ENCODE measurements at places on chromosomes 3 and 15.
A peak's percentile ranks its signal among the peaks of the same experiment; 100 is the strongest.

DNA sequence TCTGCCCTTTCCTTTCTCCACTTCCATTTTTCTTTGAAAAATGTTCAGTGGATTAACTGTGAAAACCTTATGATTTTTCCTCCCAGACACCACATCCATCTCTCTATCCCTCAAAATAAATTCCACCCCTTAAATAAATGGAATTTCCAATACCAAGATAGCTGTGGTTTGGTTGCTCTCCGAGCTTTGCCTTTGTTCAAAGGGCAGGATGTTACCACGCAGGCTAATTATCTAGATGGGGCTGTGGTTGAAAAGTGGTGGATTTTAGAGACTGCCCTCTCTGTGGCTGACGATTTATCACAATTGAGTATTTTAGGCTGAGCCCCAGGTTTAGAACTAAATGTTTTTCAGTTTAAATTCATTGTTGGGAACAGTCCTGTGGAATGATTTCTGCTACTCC, 36.9 kb upstream of the CMSS1 start:
- no peak for DNase-seq

DNA sequence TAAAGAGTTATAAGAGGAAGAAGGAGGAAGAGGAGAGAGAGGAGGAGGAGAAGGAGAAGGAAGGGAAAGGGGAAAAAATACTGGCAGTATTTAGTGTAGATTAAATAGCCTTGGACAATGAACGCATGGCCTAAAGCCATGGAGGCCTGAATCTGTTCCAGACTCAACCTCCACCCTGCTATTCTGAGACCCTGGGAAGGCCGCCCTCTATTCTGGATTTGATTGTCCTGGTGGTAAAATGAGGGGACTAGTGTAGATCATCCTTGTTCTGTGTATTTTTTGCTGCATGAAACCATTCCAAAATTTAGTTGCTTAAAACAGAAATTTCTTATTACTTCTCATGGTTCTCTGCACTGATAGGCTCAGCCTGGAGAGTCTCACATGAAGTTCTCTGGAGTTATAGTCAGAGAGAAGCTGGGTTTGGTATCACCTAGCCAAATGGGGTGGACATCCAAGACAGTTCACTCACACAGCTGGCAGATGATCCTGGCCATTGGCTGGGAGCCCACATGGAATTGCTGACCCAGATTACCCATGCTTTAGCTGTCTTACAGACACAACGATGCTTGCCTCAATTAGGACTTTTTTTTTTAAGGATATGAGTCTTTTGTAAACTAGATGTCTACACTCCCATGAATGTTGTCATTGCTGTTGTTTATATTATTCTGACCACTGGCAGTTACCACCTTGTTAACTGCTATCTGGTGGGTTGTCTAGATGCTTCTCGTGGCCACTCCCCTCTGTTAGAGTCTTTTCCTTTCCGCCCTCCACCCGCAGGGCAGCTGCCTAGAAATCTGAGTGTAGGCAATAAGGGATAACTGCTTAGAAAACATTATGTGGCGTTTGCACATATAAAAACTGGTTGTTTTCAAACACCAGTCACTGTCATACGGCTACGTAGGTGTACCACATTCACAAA, 149.9 kb downstream of the SST start:
- DNase-seq = no peak

DNA sequence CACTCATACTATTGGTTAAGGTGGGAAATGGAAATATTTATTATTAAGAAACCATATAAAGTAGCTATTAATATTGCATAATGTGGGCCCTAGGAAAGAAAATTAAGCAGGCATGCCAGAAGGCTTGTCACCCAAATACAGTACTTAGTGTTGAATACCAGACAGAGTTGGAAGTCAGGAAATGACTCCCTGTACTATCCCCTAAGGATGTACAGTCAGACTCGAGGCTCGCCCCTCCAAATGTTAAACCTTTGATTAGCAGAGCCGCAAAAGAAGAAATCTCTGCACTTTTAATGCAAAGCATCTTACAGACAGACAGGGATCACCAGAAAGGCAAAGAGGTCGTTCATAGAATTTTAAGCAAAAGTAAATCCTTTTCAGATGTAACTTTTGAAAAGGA, 11.3 kb upstream of the RBSN start:
- no peak for DNase-seq

DNA sequence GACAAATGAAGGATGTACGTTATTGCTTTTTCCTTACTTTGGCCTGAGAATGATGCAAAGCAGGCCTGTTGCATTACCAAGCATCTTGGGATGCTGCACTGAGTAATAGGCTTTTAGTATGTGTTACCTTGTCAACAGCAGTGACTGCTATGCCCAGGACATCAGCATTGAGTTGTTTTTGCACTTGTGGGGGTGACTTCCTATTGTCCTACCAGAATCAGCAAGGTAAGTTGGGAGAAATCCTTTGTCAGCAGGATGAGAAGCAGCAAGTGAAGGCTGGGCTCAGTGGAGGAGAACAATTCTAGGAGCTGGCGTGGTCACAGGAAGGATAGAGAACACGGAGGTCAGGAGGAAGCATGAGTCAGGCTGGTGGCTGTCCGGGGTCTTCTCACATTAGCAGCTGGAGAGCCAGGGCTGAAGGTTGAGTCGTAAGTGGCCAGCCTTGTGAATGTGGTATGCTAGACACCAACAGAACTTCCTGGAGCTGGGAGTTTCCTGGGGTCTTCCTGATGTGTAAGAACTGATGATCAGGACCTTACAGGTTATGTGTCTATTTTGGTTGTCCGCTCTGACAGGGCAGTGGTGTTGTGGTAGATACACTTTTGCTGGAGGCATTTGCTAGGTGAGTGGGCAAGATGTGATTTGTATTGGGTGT, 142.7 kb downstream of the FNDC3B start:
- no peak for DNase-seq

- DNase-seq = no peak
Observed at GRCh38 chr3:74067296-74067695, 442.6 kb upstream of the PDZRN3 start.

DNA sequence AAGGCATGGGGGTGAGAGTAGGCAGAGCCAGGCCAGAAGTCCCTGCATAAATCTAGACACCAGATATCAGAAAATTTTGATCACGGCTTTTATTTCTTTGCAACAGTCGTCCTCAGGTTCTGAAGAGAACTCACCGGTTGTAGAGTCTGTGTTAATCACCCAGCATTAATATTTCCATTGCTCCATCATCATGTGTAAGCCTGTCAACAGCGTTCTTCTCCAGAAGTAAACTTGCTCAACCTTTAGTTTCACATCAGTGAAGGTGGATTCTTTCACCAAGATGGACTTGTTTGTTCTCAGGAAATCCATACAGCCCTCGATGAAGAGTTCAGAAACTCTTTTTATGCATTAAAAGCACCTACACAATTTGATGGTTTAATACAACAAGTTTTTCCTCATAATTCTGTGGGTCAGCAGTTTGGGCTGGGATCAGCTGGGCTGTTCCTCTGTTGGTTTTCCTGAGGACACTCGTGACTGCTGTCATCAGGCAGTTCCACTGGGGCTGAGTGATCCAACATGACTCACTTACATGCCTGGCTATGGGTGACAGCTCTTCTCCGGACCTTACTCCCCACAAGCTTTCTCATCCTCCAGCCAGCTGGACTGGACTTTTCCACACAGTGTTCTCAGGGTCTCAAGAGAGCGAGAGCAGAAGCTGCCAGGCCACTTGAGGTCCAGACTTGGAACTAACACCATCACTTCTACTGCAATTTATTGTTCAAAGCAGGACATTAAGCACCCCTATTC, 303.4 kb downstream of the ZNF621 start:
- no peak for DNase-seq

DNA sequence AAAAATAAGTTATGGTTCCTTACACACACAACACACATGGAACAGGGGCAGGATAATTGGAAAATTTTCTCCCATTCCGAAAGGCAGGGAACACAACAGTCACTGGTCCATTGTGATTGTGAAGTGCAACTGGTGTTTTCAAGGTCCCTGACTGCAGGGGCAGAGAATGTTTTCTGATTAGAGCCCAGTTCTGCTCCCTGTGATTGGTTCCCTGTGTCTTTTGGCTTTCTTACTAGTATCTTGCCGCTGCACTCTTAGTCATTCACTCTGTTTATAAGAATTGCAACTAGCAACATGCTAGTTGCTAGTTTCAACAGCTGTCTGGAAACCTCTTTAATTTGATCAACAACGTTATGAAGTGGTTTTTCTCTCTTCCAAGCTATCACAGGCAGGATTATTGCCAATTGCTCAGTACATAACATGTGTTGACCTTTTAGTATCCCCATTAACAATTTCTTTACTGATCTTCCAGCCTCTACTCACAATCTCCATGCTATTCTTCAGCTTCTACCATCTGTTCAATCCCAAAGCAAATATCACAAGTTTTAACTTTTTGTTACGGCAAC, 177.5 kb downstream of the EPHA6 start:
- no peak for DNase-seq

GRCh38 chr3:89049119-89049518, 58.3 kb upstream of the EPHA3 start:
- no peak for DNase-seq

DNA sequence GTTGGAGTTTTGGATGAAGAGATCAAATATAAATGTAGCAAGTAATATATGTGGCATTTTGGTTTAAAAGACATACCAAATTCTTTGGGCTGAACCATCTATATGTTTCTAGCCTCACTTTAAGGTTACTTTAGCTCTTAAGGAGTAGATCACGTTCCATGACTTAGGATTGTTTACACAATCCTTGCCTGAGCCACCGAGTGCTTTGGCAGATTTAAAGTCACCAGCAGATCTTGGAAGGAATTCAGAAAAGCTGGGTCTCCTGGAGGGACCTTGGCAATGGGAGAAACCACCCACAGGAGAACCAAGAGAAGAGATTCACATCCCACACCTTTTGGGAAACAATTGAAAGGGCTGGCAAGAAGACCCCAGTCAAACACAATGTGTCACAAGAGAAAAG, 54.5 kb downstream of the TM4SF18 start:
- DNase-seq = no peak

DNA sequence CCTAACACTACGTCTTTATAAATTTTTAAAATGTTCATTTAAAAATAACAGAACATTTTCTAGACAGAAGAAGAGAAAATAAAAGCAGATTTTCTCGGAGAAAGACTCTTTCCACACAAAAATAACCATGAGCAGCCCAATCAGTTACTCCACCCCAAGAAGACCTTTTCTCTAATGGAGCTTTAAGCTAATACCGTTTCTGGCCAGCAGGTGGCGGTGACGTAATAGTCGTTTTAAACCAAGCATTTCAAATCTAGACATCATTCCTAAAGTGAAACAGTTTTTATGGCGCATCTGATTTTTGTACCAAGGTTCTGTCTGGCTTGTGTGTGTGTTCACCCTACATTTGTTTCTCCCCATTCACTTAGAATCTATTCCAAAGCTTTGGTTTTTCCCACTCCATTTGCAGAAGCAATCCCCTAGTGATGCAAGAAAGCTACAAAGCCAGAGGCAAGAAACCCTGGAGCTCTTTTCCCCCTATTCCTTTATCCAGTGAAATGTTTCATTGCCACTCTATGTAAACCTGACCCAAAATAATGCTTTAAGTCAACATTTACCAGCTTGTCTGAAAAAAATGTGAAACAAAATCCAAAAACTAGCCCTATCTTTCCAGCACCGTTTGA, 336.7 kb upstream of the IGF1R start:
- peak; percentile 52 for DNase-seq

- DNase-seq = no peak
Observed at GRCh38 chr15:75177360-75178071, 24.2 kb upstream of the C15orf39 start.

GRCh38 chr3:36282766-36283165, 97.5 kb upstream of the STAC start:
- DNase-seq = no peak

GRCh38 chr15:31200735-31201151, 99.2 kb upstream of the TRPM1 start:
- peak; percentile 75 for DNase-seq

GRCh38 chr3:117355566-117355965, 646.0 kb downstream of the TUSC7 start:
- no peak for DNase-seq

DNA sequence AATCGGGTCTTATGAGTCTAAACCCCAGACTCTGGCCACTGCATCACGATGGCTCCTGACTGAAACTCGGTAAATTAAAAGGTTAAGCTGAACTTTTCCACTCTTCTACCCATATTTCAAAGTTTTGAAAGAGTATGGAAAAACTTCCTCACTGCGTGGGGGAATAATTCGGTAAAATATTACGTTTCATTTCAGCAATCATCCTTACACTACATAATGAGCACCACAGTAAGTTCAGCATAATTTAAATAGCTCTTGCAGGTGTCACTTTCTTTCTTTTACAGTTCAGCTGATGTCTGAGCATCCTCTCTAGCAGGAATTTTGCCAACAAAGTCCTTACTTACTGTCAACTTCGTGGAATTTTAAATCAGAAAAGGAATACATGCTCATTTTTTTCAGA, 17.5 kb downstream of the SRGAP3 start:
- no peak for DNase-seq

GRCh38 chr3:43862992-43863805, 172.5 kb downstream of the ABHD5 start:
- DNase-seq = no peak

GRCh38 chr3:10495003-10495402, 10.4 kb downstream of the ATP2B2 start:
- no peak for DNase-seq

DNA sequence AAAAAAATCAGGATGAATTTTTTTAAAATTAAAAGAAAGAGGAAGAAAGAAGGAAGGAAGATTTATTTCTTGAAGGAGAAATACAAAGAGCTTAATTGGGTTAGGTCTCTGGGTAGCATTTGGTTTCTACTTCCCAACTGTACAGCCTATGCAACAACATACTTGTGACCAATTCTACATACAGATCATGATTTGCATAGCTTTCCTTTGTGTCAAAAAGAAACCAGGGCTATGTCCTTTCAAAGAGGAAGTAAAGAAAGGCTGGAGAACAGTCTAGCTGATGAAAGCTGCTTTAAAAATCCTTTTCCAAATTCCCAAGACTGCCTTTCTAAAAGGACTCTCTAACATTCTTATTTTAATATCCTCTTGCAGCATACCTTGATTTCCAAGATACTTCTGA, 6.1 kb upstream of the HGD start:
- no peak for DNase-seq

GRCh38 chr3:52223449-52224408, 1.7 kb downstream of the TLR9 start:
- DNase-seq = no peak

GRCh38 chr15:59292442-59293151, 80.1 kb downstream of the MYO1E start:
- DNase-seq = no peak

- no peak for DNase-seq
Observed at GRCh38 chr3:61628636-61629035, 67.3 kb downstream of the PTPRG start.

DNA sequence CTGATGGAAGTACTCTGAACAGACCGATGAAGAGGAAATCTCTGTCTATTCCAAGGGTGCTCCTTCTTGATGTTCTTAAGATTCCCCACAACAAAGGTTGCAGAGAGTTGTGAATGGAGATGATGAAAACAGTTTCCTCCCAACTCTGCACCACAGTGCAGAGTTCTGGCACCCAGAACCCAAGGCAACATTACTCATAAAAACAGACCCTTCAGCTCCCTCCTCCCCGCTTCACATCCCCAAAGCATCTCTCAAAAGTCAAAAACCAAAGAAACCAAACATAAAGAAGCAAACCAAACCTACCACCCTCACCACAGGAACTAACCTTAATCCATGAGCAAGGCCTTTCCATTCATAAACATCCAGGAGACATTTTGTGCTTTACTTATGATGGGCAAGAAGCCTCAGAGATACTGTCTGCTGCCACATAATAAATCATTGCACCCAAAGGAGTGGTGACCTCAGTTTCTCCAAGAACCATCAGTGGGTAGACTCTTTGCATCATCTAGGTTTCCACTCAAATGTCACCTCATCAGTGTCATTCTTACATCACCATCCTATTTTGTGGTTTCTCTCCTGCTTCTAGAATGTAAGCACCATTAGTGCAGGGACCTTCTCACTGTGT, 13.2 kb downstream of the PCOLCE2 start:
- no peak for DNase-seq
